ENCODE measurements at places on chromosomes 4 and X.

GRCh38 chrX:79444694-79445210, 77.6 kb upstream of the ITM2A start:
- DNase-seq, result no peak

GRCh38 chr4:83334425-83335241, at the start of gene HPSE:
TSS of gene HPSE (minus strand) at chr4:83334848. CDS start at chr4:83334782, 66 bp downstream.
- DNase-seq, result peak; percentile 78

GRCh38 chr4:169220854-169221411, 49.8 kb downstream of the SH3RF1 start:
- DNase-seq, result no peak

DNA sequence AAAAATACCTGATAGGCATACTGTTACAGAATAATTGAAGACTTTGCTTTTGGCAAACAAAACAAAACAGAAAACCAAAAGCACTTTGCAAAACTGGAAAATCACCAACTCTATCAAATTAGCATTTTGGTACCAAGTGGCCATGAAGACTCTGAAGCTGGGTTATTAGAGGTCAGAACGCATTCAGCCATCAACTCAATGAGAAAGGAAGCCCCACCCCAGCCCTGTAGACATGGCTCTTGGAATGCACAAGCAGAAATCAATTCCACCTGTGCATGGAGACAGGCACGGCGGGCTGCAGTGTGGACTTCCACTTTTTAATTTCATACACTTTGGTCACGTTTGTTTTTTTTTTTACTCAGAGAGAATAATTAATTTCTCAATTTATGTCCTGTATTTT, 93.6 kb upstream of the DHX15 start:
- no peak for DNase-seq

- no peak for DNase-seq
These were observed 123.3 kb downstream of the ARHGEF9 start for GRCh38 chrX:63661676-63662075.

DNA sequence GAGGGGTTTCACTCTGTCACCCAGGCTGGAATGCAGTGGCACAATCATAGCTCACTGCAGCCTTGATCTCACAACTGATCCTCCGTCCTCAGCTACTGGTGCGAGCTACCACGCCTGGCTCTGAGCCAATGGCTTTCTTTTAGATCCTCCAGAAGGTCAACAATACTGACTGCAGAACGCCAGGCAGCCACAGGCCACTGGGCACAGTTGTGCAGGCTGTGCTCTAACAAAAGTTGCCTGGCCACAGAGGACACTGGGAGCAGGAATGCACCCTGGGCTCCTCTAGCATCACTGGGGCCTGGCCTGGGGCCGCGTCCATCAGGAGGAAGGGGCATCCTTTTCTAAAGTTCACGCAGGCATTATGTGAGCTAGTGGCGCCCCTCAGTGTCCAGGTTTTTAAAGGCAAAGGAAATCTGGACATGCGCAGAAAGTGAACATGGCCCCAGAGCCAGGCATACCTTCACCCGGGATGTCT, 14.9 kb upstream of the PORCN start:
- no peak for DNase-seq

DNA sequence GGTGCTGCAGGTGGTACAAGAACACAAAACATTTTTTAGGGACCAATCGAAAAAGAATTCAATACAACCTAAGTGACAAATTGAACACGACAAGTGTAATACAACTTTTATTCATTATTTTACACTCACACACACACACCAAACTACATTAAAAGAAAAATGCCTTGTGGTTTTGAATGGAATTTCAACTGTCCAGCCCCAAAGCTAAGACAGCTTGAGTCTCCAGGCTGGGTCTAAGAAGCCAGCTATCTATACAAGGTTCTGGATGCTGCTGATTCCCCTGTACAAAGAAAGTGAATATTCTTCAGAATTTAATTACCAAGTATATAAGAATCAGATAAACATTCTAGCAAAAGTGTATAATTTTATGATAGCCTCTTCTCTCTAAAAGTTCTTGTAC, 118.2 kb downstream of the PPP3CA start:
- DNase-seq, result no peak

GRCh38 chr4:19700992-19701391, 550.7 kb upstream of the SLIT2 start:
- DNase-seq, result no peak

GRCh38 chr4:2626231-2626630, 89.8 kb downstream of the FAM193A start:
- DNase-seq, result no peak

DNA sequence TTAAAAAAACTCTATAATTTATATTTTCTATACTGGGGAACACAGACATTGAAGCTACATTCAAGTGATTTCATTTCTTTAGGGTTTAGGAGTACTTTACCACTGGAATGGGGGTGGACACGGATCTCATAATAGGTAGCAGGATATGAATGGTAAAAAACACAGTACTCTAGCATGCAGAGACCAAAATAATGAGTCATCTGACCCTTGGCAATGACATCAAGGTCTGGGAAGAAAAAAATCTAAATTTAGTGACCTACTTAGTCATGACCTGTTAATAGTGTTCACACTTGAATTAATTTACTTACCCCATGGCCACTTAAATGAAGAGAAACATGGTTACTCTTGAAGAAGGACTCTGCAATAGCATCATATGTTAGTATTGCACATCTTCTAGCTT, 187.9 kb downstream of the EPHA5 start:
- no peak for DNase-seq

GRCh38 chr4:10731162-10731561, 46.6 kb upstream of the CLNK start:
- DNase-seq, result no peak

- no peak for DNase-seq
These were observed 6.9 kb upstream of the CLOCK start for GRCh38 chr4:55553441-55554201.

- no peak for DNase-seq
These were observed 336.5 kb downstream of the BMPR1B start for GRCh38 chr4:95093936-95094929.

GRCh38 chr4:74615411-74615810, 170.5 kb downstream of the AREG start:
- no peak for DNase-seq

DNA sequence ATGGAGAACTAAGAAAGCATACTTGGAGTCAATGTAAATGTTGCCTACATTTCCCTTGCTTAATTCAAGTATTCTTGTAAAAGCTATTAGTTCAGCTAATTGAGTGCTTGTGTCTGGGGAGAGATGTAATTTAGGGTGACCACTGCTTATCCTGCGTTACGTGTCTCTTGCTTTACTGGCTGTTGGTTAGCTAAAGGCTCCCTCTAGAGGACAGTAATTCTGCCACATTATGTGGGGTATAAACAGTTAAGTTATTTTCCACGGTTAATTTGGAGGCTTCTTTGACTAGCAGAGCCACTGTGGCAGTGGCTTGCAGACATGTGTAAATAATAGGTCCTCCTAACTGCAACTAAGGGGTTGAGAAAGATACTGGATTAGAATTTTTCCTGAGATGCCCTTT, 25.3 kb upstream of the NAF1 start:
- no peak for DNase-seq

GRCh38 chr4:7868892-7869471, 70.7 kb downstream of the AFAP1 start:
- no peak for DNase-seq

DNA sequence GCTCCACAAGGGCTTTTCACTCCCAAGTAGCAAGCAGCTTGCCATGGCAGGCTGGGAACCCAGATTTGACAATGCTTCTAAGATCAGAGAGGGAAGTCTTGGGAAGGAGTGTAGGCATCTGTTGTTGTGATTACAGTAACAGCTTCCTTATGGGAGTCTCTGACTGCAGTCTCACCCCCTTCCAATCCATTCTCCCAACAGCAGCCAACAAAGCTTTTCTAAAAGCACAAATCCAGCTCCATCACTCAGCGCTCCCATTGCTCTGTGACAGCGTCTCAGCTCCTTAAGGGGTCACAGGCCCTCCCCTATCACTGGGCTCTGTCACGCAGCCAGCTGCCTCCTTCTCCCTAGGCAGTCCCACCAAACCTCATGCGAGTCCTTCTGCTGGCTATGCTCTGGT, 7.1 kb downstream of the IGFBP7 start:
- no peak for DNase-seq

DNA sequence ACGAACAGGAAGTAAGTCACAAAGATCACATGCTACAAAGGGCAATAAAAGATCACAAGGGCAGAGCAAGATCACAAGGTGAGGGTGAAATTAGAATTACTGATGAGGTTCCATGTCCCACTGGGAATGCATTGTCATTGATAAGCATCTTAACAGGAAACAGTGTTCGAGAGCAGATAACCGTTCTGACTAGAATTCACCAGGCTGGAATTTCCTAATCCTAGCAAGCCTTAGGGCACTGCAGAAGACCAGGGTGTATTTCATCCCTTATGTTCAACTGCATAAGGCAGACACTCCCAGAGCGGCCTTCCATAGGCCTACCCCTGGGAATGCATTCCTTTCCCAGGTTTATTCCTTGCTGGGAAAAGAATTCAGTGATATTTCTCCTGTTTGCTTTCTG, 980.6 kb upstream of the LCORL start:
- DNase-seq, result no peak

- no peak for DNase-seq
These were observed 19.4 kb downstream of the FAM9C start for GRCh38 chrX:13024986-13025385.

GRCh38 chr4:25575611-25576010, 80.0 kb upstream of the SLC34A2 start:
- DNase-seq, result no peak

- DNase-seq, result no peak
These were observed 467.0 kb downstream of the PCDH18 start for GRCh38 chr4:137065311-137065710.

DNA sequence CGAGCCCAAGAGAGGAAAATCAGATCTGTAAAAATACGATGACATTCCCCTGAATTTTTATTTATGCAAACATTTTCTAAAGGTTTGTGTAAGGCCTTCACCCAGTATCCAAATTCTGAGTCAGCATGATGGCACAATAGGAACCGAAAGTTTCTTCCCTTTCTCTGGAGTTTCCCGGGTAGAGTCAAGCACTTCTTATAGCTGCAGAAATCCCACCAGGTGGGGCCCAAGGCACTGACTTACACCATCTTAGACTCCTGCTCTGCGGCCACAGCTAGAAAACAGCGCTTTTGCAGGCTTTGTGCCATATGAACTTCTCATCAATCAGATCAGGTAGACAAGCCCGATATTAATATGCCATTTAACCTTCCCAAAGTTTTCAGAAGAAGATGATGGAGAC, 13.4 kb downstream of the LEF1 start:
- DNase-seq, result no peak

DNA sequence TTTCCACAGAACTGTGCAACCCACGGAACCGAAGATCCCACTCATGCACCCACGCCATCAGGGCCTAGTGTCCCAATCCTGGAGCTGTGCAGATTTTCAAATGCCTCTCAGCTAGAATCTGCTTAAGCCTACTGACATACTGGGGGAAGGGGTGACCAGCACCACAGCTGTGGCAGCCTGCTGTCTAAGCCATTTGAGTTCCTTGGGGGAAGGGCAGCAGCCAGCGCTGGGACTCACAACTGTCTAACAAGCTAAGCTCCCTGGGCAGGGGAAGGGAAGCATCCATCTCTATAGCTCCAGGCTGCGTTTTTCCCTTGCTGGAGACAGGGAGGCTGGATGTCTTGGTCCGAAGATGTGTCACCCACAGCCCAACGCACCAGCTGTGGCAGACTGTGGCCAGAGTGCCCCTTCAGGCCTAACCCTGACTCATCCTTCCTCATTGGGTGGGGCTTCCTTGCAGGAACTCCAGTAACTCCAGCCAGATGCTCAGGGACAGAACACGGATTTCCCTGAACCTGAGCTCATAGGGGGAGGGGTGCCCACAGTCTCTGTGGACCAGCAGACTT, 194.8 kb downstream of the CHRDL1 start:
- DNase-seq, result no peak

- DNase-seq, result no peak
These were observed 95.0 kb upstream of the UBQLN2 start for GRCh38 chrX:56468441-56468840.

DNA sequence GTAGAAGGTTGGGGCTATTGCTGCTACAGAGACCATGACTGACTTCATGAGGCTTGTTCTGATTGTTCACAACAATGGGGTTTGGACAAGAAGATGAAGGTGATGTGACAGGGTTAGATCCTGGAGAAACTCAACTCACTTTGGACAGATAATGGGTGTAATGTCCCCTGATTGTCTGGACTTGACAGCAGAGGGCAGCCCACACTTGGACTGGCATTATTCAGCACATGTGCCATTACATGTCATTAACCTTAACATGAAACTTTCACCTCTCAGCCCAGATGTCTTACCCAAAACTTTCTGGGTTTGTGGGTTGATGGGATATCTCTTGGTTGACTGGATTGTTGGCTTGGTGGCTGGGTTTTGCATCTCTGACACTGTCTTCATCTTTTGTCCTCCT, 101.5 kb downstream of the MXRA5 start:
- no peak for DNase-seq

DNA sequence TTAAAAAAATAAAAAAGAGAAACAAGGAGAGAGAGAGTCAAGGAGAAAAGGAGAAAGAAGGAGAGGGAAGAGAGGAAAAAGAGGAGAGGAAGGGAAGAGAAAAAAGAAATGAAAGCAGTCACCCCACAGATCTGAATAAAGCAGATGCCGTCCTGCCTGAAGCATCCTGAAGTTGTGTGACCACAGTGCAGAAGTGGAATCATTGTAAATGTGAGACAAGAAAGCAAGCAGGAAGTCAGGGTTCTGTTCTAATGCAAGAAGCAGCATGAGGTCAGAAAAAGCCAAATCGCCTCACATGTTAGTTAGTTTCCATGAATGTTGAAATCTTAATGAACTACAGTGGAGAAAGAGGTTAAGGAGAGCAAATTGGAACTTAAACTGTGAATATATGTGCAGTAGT, 692.5 kb downstream of the CENPC start:
- no peak for DNase-seq

DNA sequence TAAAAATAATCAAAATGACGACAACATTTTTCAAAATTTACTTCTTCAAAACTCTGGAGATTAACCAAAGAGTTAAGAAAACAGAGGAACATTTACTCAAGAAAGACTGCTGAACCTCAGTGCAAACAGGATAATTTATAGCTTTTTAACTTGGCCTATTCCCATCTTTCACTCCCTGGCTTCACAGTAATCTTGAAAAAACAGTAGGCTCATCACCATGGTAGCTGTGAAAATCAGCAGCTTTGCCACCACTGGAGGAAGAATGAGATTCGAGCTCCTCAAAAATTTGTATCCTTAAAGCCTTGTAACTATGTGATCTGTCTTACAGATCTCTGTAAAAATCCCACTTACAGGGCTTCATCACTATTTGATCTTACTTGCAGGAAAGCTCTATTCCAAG, 447.7 kb upstream of the CTSO start:
- no peak for DNase-seq

- DNase-seq, result no peak
These were observed 46.8 kb upstream of the MID1 start for GRCh38 chrX:10667143-10667542.

GRCh38 chrX:153935326-153935851, 552 bp upstream of the NAA10 start:
- no peak for DNase-seq

DNA sequence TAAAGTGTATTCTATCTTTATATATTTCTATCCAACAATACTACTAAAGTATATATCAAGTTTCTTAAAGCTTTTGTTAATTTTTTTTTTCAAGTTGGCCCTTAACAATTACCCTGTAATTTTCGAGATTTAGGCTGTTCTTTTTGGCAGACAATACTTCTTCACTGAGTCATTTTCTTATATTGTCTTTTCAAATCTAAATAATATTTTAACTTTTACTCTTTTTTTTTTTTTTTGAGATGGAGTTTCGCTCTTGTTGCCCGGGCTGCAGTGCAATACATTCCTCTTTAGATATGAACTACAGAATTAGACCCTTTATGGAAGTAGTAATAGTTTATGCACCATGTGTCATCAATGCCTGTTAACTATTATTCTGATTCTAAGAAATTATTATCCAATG, 120.7 kb downstream of the GLRA3 start:
- DNase-seq, result no peak
